Transverse colon (tissue), 4 donors: ENCODE measurements at places on chromosomes 1 and 21. TPM values are rescaled to one million over a fixed set of nuclear protein-coding genes. Genes with fewer than 3 reads are reported as not detected.

The LRP8 gene
- total RNA-seq, result 0.37 TPM

The SIM2 gene
- not detected for total RNA-seq

The RAB7B gene
- total RNA-seq, result 0.32 TPM

The SLAMF7 gene
- total RNA-seq, result not detected

The TNFSF4 gene
- 1.5 TPM for total RNA-seq
